Prostate gland (tissue), 2 donors: ENCODE measurements at places on chromosomes 11 and 22. TPM values are rescaled to one million over a fixed set of nuclear protein-coding genes. Genes with fewer than 3 reads are reported as not detected.

The SWAP70 gene
- total RNA-seq = 25.2 TPM

The PLAAT5 gene
- 25.7 TPM for total RNA-seq

DNA sequence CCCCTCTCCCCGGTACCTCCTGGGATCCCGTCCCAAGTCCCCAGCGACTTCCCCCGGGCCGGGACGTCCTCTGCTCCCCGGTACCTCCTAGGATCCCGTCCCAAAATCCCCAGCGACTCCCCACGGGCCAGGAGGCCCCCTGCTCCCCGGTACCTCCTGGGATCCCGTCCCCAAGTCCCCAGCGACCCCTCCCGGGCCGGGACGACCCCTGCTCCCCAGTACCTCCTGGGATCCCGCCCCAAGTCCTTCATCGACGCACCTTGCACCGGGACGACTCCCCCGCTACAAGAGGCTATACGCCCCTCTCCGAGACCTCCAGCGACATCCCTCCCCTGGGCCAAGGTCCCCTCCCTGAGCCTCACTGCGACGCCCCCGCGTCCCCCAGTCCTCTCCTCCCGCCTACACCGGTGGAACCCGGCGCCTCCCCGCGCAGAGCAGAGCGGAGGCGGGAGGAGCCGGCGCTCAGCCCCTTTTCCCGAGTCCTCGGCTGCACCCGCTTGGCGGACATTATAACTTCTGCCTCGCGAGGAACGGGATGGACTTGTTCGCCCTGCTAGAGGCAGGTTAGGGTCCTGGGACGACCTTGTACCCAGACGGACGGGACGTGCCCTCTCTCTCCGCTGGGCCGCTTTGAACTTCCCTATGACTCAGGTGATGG is 912 bp downstream of the KREMEN1 start:
- H3K4me1 ChIP-seq = peaks cover 7% of the 10 kb centered on the region
- no peaks in the 10 kb centered on the region for H3K27me3 ChIP-seq
- H3K27ac ChIP-seq = peak overlapping the region; percentile 80
- peak overlapping the region; percentile 80 for H3K4me3 ChIP-seq

GRCh38 chr11:62423012-62423411 is 4.2 kb downstream of the SCGB1A1 start:
- no peaks in the 10 kb centered on the region for H3K4me1 ChIP-seq
- no peaks in the 10 kb centered on the region for H3K36me3 ChIP-seq
- DNase-seq = no peak
- H3K4me3 ChIP-seq = no peak overlapping the region
- H3K27ac ChIP-seq = no peak overlapping the region

DNA sequence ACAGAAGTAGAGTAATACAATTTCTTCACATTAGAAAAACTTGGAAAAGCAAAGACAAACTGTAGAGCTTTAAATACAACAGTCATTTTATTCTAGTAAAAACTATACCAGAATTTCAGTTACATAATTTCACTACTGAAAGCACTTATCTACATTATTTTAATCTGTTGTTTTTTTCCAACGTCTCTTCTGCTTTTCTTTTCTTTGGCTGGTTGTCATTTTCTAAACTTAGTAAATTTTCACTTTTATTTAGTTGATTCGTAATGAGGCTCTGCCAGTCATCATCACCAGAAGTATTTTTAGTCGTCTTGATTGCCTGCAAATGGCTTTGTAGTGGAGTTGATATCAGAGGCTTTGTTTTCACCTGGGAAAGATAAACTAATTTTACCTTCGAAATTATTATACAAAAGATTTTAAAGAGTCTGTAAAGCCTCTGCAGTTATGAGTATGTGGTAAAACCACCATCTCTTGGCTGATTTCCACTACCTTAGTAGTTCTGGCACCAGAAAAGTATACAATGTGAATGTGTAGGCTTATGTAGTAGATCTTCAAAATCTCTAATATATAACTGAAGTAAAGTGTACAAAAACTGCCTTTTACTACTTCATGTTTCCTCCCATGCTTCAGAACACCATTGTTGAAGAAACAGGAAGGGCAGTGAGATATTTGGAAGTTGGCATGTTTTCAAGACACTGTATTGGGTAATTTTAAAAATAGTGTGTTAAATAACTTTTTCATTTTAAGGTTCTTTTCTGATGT is 19.2 kb downstream of the EIF3M start:
- no peaks in the 10 kb centered on the region for H3K27me3 ChIP-seq
- peaks cover 3% of the 10 kb centered on the region for H3K4me1 ChIP-seq
- no peak overlapping the region for H3K4me3 ChIP-seq
- H3K36me3 ChIP-seq = no peaks in the 10 kb centered on the region
